ENCODE measurements at places on chromosomes 4 and X.

DNA sequence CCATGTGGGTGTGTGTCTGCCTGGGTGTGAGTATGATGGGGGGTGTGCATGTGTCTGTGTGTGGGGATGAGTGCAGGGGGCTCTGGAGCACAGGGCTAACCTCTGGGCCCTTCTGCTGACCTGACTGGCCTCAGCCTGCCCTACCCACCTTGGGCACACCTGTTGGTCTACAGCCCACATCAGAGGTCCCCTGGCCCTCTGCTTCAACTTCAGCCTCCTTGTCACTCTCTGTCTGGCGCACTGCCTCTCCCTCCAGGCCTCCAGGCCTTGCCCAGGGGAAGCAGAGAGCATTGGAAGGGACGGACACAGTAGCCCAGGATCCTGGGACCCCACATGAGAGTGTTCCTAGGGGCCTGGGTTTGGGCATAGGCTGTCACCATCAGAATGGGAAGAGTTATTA is 115.4 kb downstream of the EFNB1 start:
- DNase-seq: no peak

GRCh38 chrX:19358521-19358920 is 14.8 kb downstream of the PDHA1 start:
- DNase-seq: no peak

DNA sequence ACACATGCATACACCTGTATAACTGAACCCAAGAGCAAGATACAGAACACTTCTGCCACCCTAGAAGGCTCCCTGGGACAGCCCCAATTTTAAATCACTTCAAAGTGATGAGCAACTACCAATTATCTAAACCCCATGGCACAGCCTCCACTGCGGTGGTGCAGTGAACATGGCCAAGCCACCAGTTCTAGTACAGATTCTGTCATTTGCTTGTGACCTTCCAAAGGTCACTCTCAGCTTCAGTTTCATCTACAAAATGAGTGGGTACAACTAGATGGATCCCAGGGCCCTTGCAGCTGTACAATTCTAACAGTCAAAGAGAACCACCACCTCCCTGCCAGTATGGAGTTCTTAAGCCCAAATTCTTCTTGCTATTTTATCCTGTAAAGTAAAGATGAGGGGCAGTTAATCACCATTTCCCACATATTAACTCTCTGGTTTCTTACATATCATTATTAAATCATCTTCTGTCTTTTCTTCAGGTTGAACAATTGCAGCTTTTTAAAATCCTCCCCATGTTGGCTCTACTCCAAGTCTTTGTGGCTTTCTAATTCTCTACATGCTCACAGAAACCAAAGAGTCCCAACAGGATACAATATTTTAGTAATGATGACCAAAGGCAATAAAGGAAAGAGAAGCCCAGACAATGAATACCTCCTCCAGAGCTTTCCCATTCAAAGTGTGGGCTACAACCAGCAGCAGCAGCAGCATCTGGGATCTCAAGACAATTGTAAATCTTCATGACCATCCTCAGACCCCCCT is 39.0 kb upstream of the GPM6B start:
- DNase-seq: no peak

GRCh38 chr4:73311428-73311827 is 52.8 kb upstream of the ANKRD17 start:
- DNase-seq: no peak

- no peak for DNase-seq
These were observed 1.9 kb upstream of the PACRGL start for GRCh38 chr4:20698382-20698781.

DNA sequence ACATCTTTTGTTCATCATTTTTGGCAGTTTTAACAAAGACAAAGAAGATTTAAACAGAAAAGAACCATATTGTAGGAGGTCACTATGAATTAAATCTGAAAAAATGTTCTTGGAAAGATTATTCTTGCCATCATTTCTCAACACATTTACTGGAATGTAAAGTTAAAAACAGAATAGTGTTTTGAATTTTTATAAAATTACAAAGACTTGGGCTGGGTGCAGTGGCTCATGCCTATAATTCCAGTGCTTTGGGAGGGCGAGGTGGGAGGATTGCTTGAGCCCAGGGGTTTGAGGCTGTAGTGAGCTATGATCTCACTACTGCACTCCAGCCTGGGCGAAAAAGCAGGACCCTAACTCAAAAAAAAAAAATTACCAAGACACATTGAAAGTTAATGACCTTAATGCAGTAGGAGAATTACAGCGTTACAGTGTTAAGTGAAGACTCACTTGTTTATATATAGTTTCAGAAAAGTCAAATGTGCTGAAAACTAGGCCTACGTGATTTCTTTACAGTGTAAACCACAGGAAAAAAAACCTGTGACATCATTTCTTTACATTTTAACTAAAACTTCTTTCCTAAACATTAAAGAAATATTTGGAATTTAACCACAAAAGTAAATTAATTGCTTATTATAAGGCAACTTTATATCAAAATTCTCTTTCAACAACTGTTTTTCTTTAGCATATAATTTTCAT is 7.9 kb downstream of the FAM13A start:
- DNase-seq: no peak

DNA sequence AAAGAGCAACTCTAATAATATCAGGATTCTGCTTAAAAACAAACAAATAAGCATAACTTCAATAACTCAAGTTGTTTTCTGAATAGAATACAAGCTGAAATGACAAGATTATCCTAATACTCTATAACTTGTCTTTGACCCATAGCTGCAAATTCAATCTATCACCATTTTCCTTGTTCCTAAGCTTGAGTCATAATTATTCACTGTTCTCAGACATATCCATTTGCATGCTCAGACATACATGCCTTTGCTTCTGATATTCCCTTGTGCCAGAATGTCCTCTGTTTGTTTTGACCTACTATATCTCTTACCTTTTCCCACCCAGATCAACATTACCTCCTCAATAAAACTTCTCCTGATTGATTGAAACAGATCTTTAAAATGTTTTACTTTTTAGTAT is 109.7 kb downstream of the SNCA start:
- DNase-seq: no peak

DNA sequence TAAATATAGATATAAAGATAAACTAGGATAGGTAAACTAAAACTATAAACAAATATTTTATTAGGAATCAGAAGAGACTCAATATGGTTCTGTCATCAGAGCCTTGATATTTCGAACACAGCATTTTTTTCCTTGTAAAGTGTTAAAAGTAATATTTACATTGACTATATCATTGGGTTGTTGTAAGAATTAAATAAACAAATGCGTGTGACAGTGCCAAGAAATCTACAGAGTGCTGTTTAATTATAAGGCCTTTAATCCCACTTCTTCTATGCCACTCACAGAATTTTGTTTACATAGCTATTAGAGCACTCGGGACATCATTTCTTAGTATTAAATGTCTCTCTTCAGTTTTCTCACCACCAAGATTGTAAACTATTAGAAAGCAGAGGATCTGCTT is 807.4 kb downstream of the FSTL5 start:
- no peak for DNase-seq

GRCh38 chrX:29067351-29067750 is 480.1 kb downstream of the IL1RAPL1 start:
- DNase-seq: no peak

- DNase-seq: no peak
These were observed 855 bp upstream of the DHRSX start for GRCh38 chrX:2501559-2502102.

DNA sequence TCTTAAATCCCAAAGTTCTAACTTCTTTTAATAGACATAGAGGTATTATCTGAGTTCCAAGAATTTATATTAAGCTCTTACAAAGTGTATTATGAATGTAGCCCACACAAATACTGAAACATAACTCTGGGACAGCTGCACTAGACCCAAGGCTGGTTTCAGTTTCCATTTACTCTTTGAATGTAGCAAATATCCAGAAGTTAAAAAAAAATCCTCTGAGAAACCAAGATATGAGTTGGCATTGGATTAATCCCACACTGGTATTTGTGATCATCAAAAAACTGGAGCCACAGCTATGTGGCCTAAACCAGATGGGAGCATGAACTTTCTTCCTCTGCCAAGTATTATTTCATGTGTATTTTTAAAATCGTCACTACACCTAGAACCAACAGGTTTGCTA is 23.6 kb upstream of the SMPX start:
- DNase-seq: no peak

- no peak for DNase-seq
These were observed 97.6 kb downstream of the FAM193A start for GRCh38 chr4:2634014-2634413.

- DNase-seq: no peak
These were observed 52.6 kb downstream of the OSTC start for GRCh38 chr4:108702960-108703359.

- no peak for DNase-seq
These were observed 19.0 kb downstream of the HADH start for GRCh38 chr4:108008721-108009120.

GRCh38 chr4:24772061-24772705 is 23.2 kb upstream of the SOD3 start:
- no peak for DNase-seq

DNA sequence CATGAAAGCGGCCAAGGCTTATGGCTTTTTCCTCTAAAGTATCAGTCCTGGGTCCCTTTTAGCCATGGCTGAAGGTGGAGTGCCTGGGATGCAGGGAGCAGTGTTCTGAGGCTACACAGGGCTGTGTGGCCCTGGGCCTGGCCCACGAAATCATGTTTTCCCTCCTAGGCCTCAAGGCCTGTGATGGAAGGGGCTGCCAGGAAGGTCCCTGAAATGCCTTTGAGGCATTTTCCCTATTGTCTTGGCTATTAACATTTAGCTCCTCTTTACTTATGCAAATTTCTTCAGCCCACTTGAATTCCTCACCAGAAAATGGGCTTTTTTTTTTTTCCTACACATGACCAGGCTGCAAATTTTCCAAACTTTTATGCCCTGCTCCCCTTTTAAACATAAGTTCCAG is 657.0 kb downstream of the DACH2 start:
- DNase-seq: no peak

DNA sequence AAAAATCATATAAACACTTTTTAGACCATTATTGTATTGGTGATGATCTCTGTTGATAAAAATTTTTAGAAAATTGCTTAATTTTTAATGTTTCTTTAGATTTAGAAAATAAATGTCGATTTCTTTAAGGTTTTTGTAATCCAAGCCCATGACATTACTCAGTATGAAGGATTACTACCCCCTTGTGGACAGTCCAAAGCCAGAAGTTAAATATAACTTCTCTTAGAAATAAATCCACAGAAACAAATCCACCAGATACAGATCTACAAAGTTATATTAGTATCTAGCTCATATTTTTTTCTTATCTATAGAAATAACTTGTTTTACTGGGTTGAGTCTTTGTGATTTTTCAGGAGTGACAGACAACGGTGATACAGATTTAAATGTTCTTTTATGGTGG is 18.9 kb downstream of the TIFA start:
- DNase-seq: no peak

DNA sequence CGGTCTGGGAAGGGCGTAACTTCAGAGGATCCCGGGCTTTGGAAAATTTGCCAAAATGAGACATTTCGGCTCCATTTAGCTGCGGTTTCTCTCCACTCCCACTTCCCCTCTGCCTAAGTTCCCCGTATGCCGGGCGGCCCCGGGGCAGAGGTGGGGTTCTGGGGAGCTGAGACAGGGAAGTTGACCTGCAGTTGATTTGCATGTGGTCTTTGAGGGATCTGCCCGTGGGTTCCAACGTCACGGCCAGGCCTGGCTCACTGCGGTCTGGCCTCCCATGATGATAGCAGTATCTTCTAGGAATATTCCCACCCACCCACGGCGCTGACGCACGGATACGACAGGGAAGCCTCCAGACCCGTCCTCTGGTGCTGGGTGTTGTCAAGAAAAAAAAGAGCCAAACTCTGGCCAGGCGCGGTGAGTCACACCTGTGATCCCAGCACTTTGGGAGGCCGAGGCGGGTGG is 27.3 kb upstream of the CRLF2 start:
- no peak for DNase-seq

- DNase-seq: no peak
These were observed 35.0 kb upstream of the CDKN2AIP start for GRCh38 chr4:183409483-183409882.

- DNase-seq: no peak
These were observed 41.1 kb downstream of the BMPR1B start for GRCh38 chr4:94798808-94799207.

DNA sequence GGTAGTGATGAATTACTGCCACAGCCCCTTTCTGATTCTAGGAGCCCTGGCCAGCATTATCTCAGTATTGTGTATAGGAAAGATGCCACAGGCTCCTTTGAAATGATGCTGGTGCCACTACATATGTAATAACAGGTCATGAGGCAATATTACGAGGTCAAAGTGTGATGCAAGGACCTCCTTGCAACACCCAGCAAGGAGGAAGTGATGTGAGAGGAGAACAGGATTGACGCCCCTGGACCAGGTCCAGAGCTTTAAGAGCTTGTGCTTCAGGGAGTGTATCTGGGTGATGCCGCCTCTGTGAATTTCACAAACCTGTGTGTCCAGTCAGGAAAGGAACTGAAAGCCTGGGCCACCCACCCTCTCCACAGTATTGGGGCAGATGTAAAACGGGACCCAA is 261.8 kb downstream of the MID1IP1 start:
- no peak for DNase-seq

DNA sequence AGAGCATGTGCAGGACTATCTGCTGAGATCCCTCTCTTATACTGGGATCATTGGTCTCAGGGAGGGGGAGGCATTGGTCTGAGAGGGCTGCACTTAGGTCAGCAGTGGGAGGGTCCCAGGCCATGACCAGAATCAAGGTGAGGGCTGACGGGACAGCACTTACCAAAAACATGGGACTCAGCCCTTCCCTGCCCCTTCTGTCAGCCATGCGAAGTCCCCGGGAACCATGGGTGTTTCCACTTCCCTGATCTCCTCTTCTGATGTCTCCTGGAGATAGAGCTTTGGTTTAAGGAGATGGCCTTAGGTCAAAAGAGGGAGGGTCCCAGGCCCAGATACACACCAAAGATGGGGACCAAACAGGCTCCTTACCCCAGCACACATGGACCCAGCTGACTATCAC is 12.9 kb upstream of the HSFX1 start:
- DNase-seq: no peak

- DNase-seq: no peak
These were observed 426.7 kb downstream of the RPA4 start for GRCh38 chrX:97310373-97310772.

GRCh38 chr4:139564502-139564901 is 8.5 kb upstream of the SETD7 start:
- DNase-seq: no peak

DNA sequence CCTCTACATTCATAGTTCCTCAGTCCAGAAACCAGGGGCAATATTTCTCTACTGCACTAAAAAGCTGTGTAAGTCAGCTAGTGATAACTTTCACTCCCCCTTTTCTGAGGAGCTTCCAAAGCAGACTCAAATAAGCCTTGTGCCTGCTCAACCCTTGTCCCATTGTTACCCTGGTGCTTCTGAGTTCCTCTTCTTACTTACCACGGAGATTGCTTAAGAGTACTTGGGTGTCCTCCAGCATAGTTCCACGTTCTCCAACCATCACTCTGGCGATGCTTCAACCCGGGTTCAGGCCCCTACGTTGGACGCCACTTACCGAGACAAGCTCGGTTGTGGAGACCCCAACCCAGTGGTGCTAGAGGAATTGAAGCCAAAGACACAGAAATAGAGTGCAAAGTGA is 71.6 kb downstream of the ADAM29 start:
- no peak for DNase-seq
